ENCODE measurements at places on chromosomes 16 and 17.

DNA sequence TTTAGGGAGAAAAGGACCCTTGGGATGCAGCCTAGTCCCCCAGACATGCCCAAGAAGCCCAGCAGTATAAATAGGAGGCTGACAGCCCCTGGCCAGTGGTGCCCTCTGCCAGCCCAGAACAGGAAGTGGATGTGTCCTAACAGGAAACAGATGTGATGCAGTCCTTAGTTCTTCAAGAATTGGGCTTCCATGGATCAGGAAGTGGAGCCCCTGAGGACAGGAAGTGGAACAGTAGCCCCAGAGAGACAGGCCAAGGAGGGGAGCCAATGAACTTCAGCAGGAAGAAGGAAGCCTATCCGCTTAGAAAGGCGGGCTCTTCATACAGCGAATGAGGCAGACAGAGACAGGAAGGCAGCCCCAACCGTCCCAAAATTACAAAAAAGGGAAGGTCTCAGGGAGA, 7.2 kb downstream of the CTF1 start:
- DNase-seq = no peak

GRCh38 chr16:56993204-56993603, 3.8 kb downstream of the NLRC5 start:
- DNase-seq = no peak

GRCh38 chr16:88812513-88813268, 963 bp upstream of the APRT start:
- DNase-seq = no peak

- no peak for DNase-seq
Measured at GRCh38 chr16:80197741-80198201, 343.0 kb upstream of the DYNLRB2 start.

DNA sequence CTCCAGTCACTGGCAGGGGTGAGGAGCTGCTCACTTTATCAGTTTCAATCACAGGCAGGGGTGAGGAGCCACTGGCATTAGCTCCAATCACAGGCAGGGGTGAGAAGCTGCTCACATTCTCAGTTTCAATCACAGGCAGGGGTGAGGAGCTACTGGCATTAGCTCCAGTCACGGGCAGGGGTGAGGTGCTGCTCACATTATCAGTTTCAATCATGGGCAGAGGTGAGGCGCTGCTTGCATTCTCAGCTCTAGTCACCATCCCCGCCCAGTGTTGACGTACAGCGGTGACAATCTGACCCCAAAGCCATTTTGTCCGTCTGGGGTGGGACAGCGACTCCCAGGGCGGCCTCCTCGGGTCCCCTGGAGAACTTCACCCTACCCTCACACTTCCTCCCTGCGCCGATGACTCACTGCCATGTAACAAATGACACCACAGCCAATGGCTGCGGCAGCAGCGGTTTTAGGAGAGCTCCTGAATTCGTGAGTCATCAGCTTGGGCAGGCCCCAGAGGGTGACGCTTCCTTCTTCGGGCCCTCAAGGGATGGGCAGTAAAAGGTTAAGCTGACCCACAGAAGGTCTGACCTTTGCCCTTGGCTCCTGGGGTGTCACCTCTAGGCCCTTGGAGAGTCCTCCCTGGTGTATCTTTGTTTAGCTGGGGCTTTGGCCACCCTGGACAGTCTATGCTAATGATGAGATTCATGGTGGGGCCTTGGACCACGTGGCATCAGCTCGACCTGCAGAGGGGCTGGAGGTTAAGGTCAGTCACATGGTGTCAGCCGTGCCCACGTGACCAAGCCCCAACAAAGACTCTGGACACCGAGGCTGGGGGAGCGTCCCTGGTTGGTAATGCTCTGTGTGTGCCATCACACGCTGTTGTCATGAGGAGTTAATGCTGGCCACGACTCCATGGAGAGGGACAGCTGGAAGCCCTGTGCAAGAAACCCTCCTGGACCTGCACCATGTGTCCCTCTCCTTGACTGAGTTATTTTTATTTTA, 171.7 kb downstream of the C16orf95 start:
- no peak for DNase-seq

- DNase-seq = no peak
Measured at GRCh38 chr16:79618041-79618691, 17.6 kb upstream of the MAF start.

DNA sequence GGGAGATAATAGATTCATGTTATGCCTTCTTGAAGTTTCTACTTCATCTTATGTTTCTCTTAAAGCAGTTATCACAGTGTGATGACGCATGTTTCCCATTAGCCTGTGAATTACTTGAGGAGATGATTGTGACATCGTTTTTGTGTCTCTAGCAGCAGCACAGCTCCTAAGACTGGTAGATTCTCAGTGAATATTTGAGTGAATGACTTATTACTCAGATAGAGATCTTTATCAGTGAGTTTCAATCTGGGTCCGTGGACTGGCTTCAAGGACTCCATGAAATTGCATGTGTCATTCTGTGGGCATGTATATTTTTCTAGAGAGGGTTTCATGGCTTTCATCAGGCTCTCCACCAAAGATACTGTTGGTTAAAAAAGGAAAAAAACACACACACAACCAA, 29.9 kb downstream of the YPEL2 start:
- no peak for DNase-seq

DNA sequence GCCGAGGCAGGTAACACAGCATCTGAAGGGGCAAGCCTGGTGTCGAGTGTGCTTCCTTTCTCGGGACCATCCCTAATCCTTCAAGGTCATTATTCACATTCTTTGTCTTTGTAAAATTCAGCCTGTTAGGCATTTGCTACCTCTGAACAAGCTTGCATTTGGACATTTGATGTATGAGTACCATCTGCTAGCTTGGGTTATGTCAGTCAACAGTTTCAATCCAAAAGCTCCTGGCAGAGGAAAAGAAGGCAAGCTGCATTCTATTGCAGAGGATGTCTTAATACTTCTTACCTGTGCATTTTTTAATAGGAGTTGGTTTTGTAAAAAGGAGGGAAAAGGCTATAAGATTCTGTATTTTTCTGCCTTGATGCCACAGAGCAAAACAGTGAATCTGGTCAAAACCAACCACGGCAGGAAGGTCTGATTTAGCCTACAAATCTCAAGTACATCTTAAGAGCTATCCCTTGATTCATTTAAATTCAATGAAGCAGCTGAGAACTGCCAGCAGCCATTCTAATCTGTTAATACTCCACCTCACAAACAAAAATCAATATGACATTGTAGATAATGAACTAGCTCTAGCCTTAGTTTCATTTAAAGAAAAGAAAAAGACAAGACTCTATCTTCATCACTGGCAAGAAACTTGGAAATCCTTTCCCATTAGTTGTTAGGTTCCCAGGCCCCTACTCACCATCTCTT, 39.0 kb downstream of the TEX2 start:
- no peak for DNase-seq

GRCh38 chr16:87459027-87459426, 33.8 kb downstream of the ZCCHC14 start:
- no peak for DNase-seq

GRCh38 chr16:9476744-9477143, 385.3 kb downstream of the HAPSTR1 start:
- no peak for DNase-seq

DNA sequence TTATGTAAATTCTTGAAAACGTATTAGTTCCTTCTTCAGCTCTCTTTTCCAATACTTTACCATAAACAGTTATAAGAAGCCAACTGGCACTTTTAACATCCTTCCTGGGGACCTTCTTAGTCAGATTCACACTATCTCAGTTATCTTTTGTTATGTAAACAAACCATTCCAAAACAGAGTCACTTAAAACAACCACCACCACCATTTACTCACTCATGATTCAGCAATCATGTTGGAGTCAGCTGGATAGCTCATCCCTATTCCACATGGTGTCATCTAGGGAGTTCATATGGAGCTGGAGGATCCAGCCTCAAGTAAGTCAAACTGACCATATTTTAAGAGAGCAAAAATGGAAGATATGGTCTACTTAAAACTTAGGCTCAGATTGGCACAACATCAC, 240.3 kb upstream of the IRX3 start:
- DNase-seq = no peak

DNA sequence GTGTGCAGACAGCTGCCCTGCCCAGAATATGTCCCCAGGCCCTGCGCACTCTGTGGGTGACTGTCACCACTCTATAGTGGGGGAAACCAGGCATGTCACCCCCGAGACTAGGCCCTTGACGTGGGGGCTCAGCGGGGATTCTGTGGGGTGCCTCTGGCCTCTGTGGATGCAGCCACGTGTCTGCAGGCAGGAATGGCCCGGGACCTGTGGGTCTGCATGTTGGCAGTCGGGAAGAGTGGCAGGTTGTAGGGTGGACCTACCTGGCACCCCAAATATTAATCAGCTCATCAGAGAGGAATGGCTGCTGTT, 954 bp downstream of the IL32 start:
- DNase-seq = no peak

DNA sequence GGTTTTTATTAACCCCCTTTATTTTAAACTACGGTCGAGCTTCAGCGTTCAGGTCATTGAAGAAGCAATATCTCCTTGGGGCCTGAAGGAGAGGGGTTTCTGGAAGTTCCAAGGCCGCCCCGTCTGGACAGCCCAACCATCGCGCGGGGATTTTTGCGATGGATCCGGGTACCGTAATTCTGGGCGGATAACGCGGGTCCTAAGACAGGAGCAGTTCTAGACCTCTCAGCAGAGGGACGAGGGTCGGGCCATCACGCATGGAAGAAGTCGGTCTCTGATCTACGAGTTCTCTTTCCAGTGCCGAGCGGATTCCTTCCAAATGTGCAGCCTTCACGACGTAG, 3.6 kb downstream of the BORCS6 start:
- no peak for DNase-seq

DNA sequence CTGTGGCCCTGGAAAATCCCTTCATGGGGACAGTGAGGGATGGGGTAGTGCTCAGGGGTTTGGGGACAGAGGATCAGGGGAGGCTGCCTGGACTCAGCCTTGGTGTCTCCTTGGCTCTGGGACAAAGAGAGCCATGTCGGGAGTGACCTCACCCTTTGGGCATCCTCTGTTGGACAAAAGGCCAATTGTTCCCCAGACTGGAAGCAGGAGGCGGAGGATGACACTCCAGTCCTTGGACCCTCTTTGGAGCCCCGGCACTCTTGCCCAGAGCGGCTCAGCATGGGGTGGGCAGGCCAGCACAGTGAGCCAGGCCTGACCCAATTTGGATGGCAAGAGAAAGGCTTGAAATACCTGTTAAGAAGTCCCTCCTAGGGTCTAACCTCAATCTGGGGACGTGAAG, 39.4 kb upstream of the PHB1 start:
- DNase-seq = no peak

Data from stimulated activated CD4-positive, alpha-beta T cell treated with anti-CD3 and anti-CD28 coated beads, Interleukin-1b, Interleukin-23, amount 100 ng/mL, for 1 hour (primary cell).